ENCODE measurements at places on chromosomes 2 and 18. TPM values are rescaled to one million over a fixed set of nuclear protein-coding genes. Genes with fewer than 3 reads are reported as not detected.
A peak's percentile ranks its signal among the peaks of the same experiment; 100 is the strongest.

DNA sequence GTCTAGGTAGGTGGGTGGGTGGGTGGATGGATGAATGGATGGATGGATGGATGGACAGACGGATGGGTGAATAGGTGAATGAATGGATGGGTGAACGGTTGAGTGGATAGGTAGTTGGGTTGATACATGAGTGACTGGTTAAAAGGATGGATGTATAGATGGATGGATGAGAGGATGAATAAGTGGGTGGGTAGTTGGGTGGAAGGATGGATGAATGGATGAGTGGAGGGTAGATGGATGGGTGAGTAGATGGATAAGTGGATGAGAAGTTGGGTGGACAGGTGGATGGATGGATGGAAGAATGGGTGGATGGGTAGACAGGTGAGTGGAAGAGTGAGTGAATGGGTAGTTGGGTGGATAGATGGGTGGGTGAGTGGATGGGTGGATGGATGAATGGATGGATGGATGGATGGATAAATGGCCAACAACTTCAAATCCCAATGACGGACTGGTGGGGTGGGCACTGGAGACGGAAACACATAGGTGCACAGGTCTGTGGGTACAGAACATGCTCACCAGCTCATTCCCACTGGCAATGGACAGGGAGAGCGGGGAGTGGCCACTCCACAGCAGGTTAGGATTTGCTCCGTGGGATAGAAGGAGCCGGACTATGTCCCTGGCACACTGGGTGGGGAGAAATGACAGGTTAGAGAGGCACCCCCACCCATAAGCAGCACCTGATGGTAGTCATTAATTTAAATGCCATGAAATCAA is 48.8 kb downstream of the ANKMY1 start:
- no peak overlapping the region for H3K4me3 ChIP-seq
- no peaks in the 10 kb centered on the region for H3K36me3 ChIP-seq
- H3K27ac ChIP-seq, result no peak overlapping the region
- H3K4me1 ChIP-seq, result no peaks in the 10 kb centered on the region

DNA sequence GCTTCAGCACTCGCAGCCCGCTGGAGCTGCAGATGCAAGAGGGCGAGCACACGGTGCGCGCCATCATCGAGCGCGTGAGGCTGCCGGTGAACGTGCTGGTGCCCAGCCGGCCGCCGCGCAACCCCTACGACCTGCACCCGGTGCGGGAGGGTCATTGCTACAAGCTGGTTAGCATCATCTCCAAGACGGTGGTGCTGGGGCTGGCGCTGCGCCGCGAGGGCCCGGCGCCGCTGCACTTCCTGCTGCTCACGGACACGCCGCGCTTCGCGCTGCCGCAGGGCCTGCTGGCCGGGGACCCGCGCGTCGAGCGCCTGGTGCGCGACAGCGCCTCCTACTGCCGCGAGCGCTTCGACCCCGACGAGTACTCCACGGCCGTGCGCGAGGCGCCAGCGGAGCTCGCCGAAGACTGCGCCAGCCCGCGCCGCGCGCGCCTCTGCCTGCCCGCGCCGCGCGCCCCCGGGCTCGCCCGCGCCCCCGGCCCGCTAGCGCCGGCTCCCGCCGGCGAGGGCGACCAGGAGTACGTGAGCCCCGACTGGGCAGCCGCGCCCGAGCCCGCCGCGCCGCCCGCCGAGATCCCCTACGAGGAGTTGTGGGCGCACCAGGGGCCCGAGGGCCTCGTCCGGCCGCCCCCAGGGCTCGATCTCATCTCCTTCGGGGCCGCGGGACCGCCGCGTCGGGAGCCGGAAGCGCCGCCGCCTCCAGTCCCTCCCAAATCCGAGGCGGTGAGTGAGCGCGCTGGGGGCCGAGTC is 11.8 kb downstream of the GAREM2 start:
- H3K36me3 ChIP-seq, result no peaks in the 10 kb centered on the region
- H3K27ac ChIP-seq, result no peak overlapping the region
- H3K4me1 ChIP-seq, result no peaks in the 10 kb centered on the region
- H3K27me3 ChIP-seq, result no peaks in the 10 kb centered on the region

- no peak overlapping the region for H3K4me3 ChIP-seq
- no peak for DNase-seq
- H3K27ac ChIP-seq, result no peak overlapping the region
- H3K27me3 ChIP-seq, result no peaks in the 10 kb centered on the region
- no peaks in the 10 kb centered on the region for H3K4me1 ChIP-seq
- no peaks in the 10 kb centered on the region for H3K36me3 ChIP-seq
Observed at GRCh38 chr2:66846887-66847286, 412.0 kb downstream of the MEIS1 start.

DNA sequence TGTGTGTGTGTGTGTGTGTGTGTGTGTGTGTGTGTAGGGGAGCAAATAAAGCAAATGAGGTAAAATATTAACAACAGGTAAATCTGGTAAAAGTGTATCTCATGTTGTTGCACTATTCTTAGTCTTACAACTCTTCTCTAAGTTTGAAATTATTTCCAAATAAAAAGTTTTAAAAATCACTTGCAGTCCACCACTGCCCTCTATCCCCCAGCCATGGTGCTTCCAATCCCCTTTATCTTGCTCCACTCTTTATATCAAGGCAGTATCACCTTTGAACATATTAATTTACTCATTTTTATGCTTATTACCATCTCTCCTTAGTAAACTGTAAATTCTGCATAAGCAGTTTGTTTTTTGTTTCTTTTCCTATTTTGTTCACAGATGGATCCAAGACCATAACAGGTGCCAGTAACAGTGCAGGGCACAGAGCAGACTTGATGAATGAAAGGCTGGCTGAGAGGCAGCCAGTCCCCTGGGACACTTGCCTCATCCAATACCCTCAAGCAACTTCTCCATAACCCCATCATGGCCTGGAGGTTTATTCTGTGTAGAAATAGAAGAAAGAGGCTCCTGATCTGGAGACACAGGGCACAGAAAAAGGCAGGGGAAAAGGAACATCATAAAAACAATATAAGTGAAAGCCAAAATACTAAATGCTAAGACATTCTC is 67.6 kb downstream of the LDAH start:
- H3K27me3 ChIP-seq, result no peaks in the 10 kb centered on the region
- H3K4me1 ChIP-seq, result no peaks in the 10 kb centered on the region
- peaks cover under 1% of the 10 kb centered on the region for H3K36me3 ChIP-seq
- no peak overlapping the region for H3K27ac ChIP-seq
- H3K4me3 ChIP-seq, result no peak overlapping the region
- DNase-seq, result no peak

- H3K27me3 ChIP-seq, result no peaks in the 10 kb centered on the region
- no peak for DNase-seq
- no peak overlapping the region for H3K4me3 ChIP-seq
- H3K27ac ChIP-seq, result no peak overlapping the region
Observed at GRCh38 chr2:143803936-143804335, 674.7 kb downstream of the ARHGAP15 start.

- no peaks in the 10 kb centered on the region for H3K4me1 ChIP-seq
- H3K4me3 ChIP-seq, result no peak overlapping the region
- no peaks in the 10 kb centered on the region for H3K27me3 ChIP-seq
- no peaks in the 10 kb centered on the region for H3K36me3 ChIP-seq
Observed at GRCh38 chr2:171547256-171547655, 25.0 kb downstream of the CYBRD1 start.

- H3K4me3 ChIP-seq, result no peak overlapping the region
- no peak overlapping the region for H3K27ac ChIP-seq
- DNase-seq, result no peak
- H3K4me1 ChIP-seq, result no peaks in the 10 kb centered on the region
- H3K27me3 ChIP-seq, result no peaks in the 10 kb centered on the region
- no peaks in the 10 kb centered on the region for H3K36me3 ChIP-seq
Observed at GRCh38 chr2:17758118-17758517, 4.2 kb downstream of the GEN1 start.

DNA sequence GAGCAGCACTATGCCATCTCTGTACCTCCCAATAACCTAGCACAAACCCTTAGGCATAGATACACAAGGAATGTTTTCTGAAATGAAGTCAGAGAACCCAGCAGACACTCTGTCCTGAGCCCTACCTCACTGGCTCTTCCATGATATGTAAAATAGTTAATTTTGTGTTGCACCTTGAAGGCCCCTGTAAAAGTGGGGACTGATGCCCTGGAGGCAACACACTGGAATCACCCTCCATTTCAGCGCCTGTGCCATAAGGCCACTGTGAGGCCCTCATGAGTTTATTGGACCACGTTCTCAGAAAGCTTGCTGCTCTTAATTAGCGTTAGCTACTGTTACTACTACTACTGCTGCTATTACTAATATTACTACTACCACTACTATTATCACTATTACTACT is 670.1 kb upstream of the SOX11 start:
- DNase-seq, result no peak
- no peaks in the 10 kb centered on the region for H3K27me3 ChIP-seq
- H3K36me3 ChIP-seq, result no peaks in the 10 kb centered on the region
- no peaks in the 10 kb centered on the region for H3K4me1 ChIP-seq

DNA sequence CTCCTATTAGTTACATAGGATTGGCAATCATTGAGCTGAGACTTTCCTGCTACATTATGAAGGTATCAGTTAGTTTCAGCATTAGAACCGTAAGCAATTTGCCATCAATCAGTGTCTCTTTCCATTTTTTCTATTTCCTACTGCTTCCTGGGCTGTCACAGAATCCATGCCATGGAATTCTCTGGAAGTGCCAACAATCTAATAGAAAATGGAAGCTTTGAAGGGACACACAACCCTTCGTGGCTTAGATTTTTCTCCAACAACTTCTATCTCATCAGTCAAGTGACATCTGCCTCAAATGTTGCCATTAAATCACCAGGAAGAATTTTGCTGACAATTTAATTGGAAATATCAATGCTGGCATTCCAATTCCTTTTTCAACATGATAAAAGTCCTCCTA is 183.5 kb upstream of the PARD3B start:
- no peak overlapping the region for H3K27ac ChIP-seq
- DNase-seq, result no peak
- no peaks in the 10 kb centered on the region for H3K36me3 ChIP-seq
- H3K4me3 ChIP-seq, result no peak overlapping the region
- H3K27me3 ChIP-seq, result no peaks in the 10 kb centered on the region

- no peaks in the 10 kb centered on the region for H3K36me3 ChIP-seq
- DNase-seq, result no peak
- no peaks in the 10 kb centered on the region for H3K4me1 ChIP-seq
- H3K27ac ChIP-seq, result no peak overlapping the region
- H3K4me3 ChIP-seq, result no peak overlapping the region
Observed at GRCh38 chr18:63585988-63586387, 1.2 kb upstream of the SERPINB13 start.

- no peaks in the 10 kb centered on the region for H3K36me3 ChIP-seq
- H3K4me1 ChIP-seq, result no peaks in the 10 kb centered on the region
- no peak for DNase-seq
- H3K4me3 ChIP-seq, result peak overlapping the region; percentile 70
- no peaks in the 10 kb centered on the region for H3K27me3 ChIP-seq
Observed at GRCh38 chr2:118309946-118310680, 221.8 kb downstream of the INSIG2 start.

GRCh38 chr2:43255296-43255910 is 29.0 kb upstream of the ZFP36L2 start:
- DNase-seq, result no peak
- no peak overlapping the region for H3K27ac ChIP-seq
- no peaks in the 10 kb centered on the region for H3K27me3 ChIP-seq
- no peaks in the 10 kb centered on the region for H3K36me3 ChIP-seq
- no peak overlapping the region for H3K4me3 ChIP-seq

DNA sequence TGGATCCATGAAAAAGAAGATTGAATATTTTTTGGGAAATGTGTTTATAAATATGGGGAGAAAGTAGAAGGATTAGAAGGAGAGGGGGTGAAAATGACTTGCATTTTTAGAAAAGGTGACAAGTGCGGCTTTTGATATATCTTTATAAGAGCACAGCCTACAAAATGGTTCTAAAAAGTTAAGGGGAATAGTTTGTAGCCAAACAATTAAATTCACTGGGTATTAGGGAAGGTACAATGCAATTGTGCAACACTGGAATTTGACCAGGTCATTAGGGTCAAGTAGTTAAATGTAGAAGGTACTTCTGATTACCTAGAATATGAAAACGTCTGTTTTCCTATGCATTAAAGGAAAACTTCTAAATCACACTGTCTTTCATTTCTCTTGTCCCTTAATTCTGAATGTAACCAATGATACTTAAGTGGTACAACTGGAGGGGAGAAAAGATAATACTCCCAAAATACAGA is 44.5 kb upstream of the SERTAD2 start:
- H3K4me1 ChIP-seq, result no peaks in the 10 kb centered on the region
- H3K27ac ChIP-seq, result no peak overlapping the region
- H3K36me3 ChIP-seq, result no peaks in the 10 kb centered on the region
- no peaks in the 10 kb centered on the region for H3K27me3 ChIP-seq
- DNase-seq, result no peak

The STARD6 gene
- total RNA-seq, result not detected

The CMPK2 gene
- 5.3 TPM for total RNA-seq

The LYG2 gene
- not detected for total RNA-seq

The CYP26B1 gene
- total RNA-seq, result 8.8 TPM

The TSPYL6 gene
- 0.12 TPM for total RNA-seq

Data from aorta (tissue), 5 donors.